Bone marrow (tissue), 2 donors: ENCODE measurements at places on chromosomes 1 and 21.

DNA sequence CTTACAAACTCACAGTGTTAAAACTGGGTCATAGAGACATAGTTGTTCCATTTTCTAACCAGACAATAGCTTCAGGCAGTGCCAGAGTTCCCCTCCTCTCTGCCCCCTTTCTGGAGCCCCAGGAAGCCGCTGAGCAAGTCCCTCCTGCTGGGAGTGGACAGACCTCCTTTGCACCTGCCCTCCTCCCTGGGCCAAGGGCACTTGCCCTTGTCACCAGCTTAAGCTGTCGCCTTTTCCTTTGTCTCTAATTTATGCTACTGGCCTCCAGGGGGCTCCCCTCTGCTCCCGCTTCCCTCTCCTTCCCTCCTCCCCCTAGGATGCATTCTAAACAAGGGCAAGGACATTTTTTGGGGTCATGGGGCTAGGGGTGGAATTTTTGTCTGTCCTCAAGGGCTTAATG lies 182.4 kb downstream of the MIS18A start:
- DNase-seq, result no peak

DNA sequence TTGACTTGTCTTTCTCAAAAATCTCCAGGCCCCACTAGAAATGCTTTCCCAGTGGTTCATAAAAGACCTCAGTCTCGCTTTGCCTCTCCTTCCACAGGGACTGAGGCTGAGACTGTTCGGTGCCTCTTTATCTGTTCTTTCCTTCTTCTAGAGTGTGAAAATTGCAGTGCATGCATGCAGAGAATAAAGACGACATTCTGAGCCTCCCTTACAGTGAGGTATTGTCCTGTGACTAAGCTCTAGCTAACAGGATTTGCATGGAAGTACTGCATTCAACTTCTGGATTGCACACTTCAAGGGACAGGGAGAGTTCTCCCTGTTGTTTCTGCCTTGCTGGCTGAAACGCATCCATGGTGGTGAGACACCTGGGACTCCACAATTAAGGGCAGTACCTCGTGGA lies 69.1 kb downstream of the COLGALT2 start:
- DNase-seq, result no peak

GRCh38 chr1:236067854-236068454 lies 3.1 kb upstream of the NID1 start:
- no peak for DNase-seq

- DNase-seq, result no peak
Observed at GRCh38 chr1:2999571-2999970, 21.7 kb upstream of the ACTRT2 start.

- no peak for DNase-seq
Observed at GRCh38 chr1:110339407-110340206, 430 bp downstream of the RBM15 start.

DNA sequence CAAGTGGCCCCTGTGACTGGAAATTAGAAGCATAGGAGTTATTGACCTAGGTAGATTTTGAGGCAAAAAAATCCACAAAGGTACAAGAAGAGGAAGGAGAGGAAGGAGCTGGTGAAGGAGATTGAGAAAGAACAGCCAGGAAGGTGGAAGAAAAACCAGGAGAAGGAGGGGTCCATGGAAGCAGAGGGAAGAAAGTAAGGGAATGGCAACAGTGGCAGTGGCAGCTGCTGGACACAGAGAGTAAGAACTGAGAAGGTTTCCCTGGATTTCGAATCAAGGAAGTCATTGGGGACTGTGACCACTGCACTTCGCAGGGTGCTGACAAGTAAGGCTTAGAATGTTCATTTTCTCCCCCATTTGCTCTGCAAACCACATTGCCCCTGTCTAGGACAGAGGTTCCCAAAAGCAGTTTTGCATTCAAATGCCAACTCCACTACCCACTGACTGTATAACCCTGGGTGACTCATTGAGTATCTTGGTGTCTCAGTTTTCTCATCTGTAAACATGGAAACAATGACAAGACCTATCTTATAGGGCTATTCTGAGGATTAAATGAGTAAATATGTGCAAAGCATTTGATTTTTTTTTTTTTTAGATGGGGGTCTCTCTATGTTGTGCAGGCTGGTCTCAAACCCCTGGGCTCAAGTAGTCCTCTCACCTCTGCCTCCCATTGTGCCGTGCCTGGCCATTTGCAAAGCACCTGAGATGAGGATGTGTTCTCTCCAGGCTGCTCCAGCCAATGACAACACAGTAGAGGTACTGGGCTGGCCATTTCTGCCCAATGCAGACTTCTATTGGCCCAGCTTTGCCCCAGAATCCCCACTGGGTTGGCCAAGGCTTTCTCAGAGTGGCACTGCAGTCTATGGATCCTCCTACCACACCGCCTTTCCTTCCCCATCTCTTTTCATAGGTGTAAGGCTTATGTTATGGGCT lies 9.3 kb upstream of the CAPN2 start:
- no peak for DNase-seq

GRCh38 chr1:226325178-226325577 lies 16.2 kb upstream of the LIN9 start:
- no peak for DNase-seq

DNA sequence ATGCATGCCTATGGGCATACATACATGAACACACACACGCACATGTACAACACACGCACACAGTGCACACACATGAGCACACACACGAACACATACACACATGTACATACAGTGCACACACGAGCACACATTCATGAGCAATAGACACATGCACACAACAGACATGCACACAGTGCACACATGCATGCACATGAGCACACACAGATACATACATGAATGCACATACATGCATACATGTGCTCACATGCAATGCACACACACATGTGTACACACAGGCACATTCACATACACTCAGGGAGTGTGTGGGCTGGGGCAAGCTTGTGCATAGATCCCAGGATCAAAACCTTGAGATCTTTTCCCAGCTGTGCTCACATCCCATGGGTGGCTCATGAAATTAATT lies 18.9 kb downstream of the CRYAA start:
- DNase-seq, result no peak

- no peak for DNase-seq
Observed at GRCh38 chr1:82220754-82221153, 420.0 kb downstream of the ADGRL2 start.

GRCh38 chr1:1569341-1569740 lies 5.3 kb downstream of the SSU72 start:
- DNase-seq, result no peak

DNA sequence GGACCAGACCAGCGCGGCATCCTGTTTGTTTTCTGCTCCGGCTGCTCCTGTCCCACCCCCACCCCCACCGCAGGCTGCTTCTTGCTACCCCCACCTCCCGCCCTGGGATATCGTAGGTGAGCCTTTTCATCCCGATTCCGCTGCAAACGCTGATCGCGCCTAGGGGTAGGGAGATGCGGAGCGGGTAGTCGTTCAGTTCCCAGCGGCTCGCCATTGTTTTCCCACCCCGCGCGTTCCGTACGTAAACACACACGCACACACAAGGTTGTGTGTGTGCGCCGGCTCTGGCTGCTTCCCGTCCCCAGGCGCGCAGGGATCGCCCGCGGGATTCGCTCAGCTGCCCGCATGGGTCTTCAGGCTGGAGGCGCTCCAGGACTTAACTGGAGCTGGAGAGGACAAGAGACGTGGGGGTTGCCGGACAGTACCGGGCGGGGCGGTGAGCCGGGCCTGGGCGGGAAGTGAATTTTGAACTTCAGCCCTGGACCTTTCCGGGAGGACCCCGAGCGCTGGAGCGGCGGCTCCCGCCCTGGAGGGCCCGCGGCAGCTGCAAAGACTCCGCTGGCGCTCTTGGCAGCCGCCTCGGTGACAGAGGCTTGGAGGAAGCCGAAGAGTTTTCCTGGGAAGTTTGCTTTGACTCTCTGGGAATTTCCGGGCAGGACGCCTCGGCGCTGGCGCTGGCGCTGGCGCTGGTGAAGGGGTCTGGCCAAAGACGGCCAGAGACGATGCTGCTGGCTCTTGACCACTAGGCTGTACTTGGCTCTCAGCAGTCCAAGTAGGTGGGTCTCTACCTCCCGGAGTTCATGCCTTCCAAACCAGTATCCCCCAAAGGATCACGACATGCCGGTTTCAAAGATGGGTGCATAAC lies 1.6 kb downstream of the SOX13 start:
- DNase-seq, result no peak
